ENCODE measurements at places on chromosomes 2 and 18.

DNA sequence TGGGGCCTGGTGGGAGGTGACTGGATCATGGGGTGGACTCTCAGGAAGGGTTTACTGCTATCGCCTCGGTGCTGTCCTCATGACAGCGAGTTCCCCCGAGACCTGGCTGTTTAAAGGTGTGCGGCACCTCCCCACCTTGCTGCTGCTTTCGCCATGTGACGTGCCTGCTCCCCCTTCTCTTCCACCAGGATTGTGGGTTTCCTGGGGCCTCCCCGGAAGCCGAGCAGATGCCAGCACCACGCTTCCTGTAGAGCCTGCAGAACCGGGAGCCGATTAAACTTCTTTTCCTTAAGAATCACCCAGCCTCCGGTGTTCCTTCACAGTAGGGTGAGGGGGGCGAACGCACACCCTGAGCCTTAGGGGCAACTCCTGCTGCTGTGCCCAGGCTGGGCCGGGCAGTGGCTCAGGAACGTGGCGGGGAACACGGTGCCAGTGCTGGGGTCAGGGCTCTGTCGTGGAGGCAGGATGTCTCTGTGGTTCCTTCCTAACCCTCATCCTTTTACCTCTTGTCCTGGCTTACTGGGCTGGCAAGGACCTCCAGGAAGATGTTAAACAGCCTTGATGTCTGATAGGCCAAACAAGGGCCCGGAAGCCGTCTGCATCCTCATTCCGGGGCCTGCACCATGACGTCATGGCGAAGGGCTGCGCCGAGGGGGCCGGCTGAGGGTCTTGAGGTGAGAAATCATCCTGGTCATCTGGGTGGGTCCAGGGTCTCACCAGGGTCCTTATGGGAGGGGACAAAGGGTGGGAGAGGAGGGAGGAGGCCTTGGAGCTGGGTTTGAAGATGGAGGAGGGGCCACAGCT lies 12.7 kb downstream of the NEU4 start:
- no peak for DNase-seq

- no peak for DNase-seq
Observed at GRCh38 chr2:33476793-33477190, 343 bp downstream of the RASGRP3 start.

DNA sequence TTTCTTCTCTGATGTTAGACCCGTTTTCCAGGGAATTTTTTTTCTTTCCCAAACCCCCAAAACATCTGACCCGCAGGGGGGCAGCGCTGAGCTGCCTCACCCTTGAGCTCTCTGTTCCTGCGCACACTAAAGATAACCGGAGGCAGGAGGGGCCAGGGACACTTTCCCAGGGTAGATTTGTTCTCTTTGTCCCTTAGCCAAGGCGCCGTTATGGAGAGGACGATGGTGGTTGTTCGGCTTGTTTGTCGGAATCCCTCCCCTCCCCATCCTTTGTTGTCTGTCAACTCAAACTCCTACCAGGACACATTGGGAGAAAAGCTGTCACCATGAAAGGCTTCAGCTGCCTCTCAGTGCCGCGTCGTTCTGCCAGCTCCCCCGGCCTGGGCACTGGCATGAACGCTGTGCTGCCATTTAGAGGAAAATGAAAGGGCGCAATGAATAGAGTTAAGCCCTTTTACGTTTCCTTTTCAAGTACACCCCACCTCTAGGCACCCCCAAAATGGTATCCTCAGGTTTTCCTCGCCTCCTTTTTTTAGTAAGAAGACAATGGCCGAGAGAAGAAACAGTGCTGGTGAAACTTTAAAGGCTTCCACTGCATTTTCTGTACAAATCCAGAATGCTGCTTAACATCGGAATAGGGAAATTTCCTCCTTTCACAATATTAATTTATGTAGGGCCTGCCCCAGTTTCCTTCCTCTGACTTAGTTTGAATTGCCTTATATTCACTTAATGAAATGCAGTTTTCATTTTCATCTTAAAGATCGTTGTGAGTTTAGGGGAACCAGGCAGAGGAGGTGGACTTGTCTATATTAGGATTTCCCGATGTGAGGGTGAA lies 62.1 kb downstream of the RND3 start:
- no peak for DNase-seq

DNA sequence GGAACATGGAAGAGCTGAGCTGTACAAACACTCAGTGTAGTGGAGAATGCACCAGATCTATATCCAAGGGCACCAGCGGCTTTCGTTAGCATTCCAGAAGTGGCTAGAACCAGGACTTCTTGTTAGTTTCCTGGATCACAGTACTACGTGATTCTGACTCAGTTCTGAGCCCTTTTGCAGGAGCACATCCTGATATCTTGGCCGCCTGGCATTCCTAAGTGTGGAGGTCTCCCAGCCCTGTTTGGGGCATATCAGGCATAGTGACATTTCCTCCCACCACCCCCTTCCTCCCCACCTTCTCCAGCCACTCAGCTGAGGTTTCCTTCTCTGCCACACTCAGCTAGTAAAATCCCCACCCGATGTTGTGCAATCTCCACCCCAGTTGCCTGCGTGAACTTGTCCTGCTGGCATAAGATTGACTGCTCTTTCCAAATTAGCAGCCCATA lies 63.4 kb downstream of the BMP10 start:
- no peak for DNase-seq

- DNase-seq: no peak
Observed at GRCh38 chr2:50491541-50492476, 540.1 kb downstream of the NRXN1 start.
